HepG2 (cell line): ENCODE measurements at places on chromosomes 6 and 20. TPM values are rescaled to one million over a fixed set of nuclear protein-coding genes. Genes with fewer than 3 reads are reported as not detected.
A peak's percentile ranks its signal among the peaks of the same experiment; 100 is the strongest.

DNA sequence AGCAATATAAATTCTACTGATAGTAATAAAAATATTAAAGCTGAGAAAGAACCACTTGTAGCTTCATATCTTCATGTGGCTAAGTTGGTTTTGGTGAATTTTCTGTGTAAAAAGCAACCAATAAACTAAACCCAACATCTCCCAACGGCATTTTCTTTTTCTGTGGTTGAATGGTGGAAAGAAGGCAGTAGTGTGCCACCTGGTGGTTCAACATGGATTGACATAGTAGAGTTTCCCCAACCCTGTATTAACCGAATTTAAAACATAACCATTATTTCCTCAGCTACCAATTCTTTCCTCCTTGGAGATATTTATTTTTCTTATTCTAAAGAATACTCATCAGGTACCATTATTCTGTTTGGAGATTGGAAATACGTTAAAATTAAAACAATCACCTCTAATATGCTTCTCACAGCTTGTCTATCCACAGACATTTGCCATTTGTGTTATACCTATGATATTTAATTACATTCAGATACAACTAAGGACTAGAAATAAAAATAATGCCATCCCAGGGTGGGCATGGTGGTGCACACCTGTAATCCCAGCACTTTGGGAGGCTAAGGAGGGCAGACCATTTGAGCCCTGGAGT, 117.1 kb upstream of the EEF1E1 start:
- peak; percentile 53 for DNase-seq
- H3K36me3 ChIP-seq, result no peaks in the 10 kb centered on the region
- no peak overlapping the region for H3K27ac ChIP-seq
- no peak overlapping the region for H3K4me3 ChIP-seq
- no peaks in the 10 kb centered on the region for H3K27me3 ChIP-seq
- H3K4me1 ChIP-seq, result no peaks in the 10 kb centered on the region

DNA sequence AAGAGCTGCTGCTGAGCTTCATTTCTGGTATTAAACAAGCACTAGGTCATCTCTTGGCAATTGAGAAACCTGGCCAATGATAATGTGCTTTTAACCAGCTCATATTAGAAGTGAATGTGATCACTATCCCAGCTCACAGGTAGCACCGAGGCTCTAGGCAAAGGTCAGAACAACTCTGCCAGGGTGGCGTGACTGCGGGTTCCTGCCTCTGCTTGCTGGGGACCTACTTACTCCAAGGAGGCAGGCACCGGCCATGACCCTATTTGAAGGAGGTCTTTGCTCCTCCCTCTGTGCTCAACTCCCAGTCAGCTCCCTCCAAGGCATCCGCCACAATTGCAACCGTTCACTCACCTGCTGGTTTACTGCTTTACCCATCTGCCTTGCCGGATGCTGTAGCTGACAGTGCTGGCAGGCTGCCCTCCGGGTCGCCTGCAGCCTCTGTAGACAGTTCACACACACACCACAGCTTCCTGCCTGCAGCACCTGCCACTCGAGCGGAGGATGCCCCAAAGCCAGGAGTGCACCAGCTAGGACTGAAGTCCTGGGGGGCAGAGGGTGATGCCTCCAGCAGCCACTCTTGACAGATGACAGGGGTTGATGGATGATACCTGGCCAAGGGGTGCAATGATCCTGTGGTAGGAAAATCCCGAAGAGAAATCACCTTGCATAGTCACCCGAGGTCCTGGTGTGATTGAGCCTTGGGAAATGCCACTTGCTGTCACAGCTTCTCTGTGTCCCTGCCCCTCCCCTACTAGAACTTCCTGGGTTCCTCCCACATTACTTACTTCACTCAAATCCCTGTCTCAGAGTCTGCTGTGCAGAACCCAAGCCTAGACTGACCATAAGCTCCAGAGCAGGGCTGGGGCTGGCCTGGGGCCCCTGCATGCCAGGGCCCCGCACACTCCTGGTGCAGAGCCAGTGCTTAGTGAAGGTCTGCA, 8.8 kb upstream of the VSX1 start:
- no peak for DNase-seq
- no peaks in the 10 kb centered on the region for H3K4me1 ChIP-seq
- no peak overlapping the region for H3K27ac ChIP-seq

DNA sequence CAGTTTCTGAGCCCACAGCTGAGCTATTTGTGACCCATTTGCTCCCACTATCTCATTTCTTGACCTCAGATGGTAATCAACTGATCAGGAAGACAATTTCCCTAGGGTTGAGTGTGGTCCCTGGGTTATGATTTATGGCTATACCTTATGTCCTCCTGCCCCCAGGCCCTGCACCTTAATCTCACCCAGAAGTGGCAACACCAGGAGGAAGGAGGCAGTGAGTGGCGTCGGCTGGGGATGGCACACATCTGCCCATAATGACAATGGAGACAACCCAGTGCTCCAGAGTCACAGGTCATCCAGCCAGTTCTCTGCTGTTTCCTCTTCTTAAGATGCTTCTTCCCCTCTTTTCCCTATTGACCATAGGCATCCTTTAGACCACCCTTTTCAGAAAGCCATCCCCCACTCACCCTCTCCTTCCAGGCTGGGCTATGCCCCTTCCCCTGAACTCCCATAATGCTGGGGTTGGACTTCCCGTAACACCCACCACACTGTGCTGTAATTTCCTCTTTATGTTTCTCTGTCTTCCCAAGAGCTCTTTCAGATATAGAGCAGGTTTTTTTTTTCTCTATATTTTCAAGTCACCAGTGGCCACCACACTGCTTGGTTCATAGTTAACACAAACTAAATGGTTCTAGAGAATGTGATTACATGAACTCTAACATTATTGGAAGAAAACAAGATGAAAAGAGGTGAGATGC, 8.0 kb downstream of the TRIM10 start:
- DNase-seq, result no peak
- no peak overlapping the region for H3K27ac ChIP-seq
- no peaks in the 10 kb centered on the region for H3K36me3 ChIP-seq
- peaks cover 69% of the 10 kb centered on the region for H3K4me1 ChIP-seq
- no peaks in the 10 kb centered on the region for H3K27me3 ChIP-seq
- no peak overlapping the region for H3K4me3 ChIP-seq

The SLC22A7 gene
- total RNA-seq, result 8.6 and 22.6 TPM in 2 replicates

The COL19A1 gene
- total RNA-seq, result not detected in 2 replicates
